ENCODE measurements at places on chromosomes 13 and 19.

GRCh38 chr13:85379433-85379832 is 419.8 kb downstream of the SLITRK6 start:
- no peak for DNase-seq

DNA sequence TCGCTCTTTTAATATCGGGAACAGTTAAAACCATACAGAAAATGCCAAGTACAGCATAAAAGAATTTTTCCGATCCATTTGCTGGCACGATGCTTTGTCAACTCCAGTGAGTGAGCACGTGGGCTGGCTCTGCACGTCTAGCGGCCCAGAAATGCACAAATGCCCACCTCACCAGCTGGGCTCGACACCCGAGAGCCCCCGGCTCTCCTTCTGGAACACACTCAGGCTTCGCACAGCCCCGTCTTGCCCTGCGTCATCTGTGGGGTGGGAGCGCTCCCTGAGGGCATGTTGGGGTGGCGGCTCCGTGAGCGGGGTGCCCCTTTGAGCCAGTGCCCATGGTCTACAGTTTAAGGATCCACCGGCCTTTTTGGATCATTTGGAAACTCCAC is 24.5 kb downstream of the ATP4B start:
- DNase-seq = no peak

DNA sequence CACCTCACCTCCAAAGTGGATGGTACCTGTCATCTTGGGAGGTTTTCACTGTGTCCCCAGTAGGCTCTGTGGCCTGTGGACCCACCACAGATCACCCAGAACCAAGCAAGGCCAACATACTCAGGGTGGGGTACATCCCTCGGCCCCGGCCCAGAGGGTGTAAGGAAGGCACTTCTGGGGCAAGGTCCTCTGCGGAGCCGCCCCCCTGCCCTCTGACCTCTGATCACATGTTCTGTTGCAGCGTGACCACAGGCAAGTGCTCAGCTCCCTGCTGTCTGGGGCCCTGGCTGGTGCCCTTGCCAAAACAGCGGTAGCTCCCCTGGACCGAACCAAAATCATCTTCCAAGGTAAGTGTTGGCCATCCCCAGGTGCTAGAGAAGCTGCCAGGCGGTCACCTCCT is 36.7 kb downstream of the TMEM161A start:
- DNase-seq = no peak

DNA sequence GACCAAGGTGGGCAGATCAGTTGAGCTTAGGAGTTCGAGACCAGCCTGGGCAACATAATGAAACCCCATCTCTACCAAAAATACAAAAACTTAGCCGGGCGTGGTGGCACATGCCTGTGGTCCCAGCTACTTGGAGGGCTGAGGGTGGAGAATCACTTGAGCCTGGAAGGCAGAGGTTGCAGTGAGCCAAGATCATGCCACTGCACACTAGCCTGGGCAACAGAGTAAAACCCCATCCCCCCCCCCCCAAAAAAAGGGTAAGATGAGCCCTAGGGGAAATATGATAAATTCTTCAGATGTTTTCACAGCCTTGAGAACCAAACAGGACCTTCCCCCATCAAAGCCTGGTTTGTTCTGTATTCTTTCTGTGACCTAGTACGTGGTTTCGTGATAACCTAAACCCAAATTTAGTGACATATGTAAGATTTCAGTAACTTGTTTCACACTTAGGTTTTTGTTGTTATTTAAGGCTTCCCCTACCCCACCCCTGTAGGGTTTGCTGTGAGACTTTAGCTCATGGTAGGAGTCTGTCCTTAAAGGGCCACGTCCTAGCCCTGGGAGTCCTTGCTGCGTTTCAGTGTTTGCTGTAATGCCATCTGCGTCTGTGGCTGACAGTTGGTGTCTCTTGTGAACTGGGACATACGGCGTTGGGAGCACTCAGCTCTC is 49.6 kb downstream of the MYO9B start:
- DNase-seq = no peak

- no peak for DNase-seq
These were observed 7.5 kb upstream of the TMEM255B start for GRCh38 chr13:113751491-113751890.

- no peak for DNase-seq
These were observed 44.5 kb downstream of the VWA8 start for GRCh38 chr13:41916173-41916954.

DNA sequence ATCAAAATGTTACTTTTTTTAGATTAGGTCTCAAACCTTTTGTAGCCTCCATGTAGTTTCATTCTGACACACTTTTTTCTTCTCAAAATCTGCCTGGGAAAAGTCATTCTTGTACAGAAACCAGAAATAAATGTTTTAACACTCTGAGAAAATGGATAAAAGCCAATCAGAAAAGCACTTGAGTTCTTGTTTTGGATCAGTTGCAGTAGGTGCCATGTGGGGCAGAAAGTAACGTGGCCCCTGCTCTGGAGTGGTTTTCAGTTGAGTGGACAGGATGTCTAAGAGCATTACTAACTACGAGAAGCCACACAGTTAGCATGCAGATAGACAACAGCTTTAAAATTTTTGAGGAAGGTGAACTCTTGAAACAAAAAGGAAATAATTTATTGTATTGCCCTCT is 19.1 kb downstream of the GPR183 start:
- DNase-seq = no peak

DNA sequence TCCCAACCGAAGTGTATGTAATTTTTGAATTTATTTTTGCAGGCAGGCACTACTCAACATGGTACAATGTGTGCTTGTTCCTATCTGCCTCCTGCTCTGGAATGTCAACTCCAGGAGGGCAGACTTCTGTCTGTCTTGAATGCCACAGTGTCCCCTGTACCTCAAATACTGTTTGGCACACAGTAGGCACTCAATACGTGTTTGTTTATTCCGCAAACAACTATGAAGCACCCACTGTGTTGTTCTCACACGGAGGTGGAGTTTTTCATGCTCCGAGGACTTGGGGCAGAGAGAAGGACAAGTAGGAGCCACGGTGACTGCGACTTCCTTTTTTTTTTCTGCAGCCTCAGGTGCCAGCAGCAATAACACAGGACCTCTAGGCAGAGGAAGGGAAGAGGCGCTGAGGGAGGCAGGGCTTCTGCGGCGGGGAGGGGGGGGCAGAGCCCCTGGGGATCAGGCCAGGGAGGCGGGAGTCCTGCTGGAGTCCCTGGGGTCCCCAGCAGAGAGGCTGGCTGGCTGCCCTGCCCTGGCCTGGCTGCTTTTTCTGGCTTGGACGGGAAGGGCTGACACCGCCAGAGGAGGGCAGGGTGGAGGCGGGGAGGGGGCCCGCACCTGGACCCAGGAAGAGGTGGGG is 29.3 kb upstream of the TNFAIP8L1 start:
- peak; percentile 30 for DNase-seq

DNA sequence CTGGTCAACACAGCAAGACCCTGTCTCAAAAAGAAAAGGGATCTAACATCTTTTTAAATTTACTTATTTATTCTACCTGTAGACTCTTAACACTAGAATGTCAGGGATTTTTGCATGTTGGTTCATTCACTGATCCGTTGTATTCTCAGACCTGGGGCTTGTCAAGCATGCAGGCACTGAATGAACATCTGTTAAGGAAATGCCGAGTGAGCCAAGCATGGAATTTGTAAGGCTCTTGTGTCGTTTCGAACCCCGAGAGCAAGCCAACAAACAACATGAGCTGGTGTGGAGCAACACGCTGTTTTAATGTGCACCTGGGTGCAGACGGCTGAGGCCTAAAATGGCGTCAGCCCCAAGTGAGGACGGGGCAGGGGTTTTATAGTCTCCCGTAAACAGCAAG is 10.0 kb upstream of the OR1M1 start:
- no peak for DNase-seq

DNA sequence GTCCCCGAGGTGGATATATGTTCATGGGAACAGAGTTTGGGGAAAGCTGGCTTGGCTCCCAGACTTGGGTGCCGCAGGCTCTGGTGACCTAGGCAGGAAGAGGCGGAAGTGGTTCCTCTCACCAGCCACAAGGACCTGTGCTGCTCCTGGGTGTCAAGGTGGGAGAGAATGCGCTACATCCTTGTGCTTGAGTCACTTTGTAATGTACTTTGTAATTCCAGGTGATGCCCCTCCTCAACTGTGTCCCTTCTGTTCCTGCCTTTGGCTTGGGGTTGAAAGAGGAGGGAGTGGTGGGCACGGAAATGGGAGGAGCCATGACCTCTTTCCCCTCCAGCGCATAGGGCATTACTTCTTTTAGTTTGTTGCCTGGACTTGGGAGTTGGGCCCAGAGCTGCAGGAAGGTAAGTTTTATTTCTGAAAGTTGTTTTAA is 10.9 kb downstream of the GARRE1 start:
- DNase-seq = no peak

GRCh38 chr13:67515895-67516294 is 285.8 kb upstream of the PCDH9 start:
- DNase-seq = no peak

- DNase-seq = no peak
These were observed 127.0 kb upstream of the IPO5 start for GRCh38 chr13:97826421-97827012.

- DNase-seq = no peak
These were observed 2.4 kb downstream of the FBN3 start for GRCh38 chr19:8146877-8147581.

- no peak for DNase-seq
These were observed 111.2 kb downstream of the KDM4B start for GRCh38 chr19:5080030-5080654.

- no peak for DNase-seq
These were observed 3.5 kb downstream of the LGALS7B start for GRCh38 chr19:38792250-38793111.

DNA sequence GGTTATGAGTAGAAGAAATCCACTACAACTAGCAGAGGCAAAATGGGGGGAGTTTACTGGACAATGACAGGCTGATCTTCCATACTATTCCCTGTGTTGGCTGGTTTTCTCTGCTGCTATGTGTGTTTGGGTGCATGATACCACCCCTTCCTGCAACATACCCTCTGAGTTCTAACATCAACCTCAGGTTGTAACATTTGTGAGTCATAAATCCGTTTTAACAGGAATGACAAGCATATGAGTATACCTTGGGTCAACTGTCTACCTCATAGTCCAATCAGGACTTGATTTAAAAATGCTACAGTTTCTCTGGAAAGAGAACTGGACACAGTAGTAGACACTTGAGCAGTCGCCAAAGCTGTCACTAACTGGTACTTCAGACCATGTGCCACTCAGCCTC is 422.9 kb downstream of the KCTD12 start:
- no peak for DNase-seq

DNA sequence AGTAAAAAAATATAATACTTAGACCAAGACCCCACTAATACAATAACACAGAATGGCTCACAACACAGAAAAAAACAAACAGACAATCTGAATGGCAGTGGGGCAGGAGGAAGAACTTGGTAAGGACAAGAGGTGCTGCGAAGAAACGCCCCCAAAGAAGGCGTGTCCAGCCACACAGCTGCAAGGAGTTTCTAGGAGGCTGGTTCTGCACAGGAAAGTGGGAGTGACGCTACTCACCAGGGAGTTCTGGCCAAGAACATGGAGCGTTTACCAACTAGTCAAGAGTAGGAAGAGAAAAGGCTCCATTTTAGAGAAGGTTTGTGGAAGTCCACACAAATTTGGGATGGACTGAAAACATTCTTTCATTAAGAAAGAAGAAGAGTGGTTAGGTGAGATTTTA is 95.3 kb upstream of the SLC15A1 start:
- DNase-seq = peak; percentile 42

DNA sequence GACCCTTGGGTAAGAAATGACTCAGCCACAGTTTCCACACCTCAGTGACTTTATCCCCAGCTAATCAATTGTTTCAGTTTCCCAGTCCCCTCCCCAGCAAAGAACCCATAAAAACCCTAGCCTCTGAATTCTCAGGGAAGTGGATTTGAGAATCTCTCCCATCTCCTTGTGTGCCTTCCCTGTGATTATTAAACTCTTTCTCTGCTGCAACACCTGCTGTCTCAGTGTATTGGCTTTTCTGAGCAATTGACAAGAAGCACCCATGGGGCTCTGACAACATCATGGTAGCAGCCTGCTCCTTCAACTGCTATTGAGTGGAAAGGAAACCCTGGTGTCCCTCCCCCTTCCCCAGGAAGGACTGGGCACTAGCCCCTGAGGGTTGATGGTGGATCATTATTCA is 73.7 kb downstream of the UQCRFS1 start:
- no peak for DNase-seq

- peak; percentile 93 for DNase-seq
These were observed 463 bp downstream of the CATSPERG start for GRCh38 chr19:38335949-38336637.

GRCh38 chr13:31166591-31166990 is 4.9 kb upstream of the HSPH1 start:
- no peak for DNase-seq

DNA sequence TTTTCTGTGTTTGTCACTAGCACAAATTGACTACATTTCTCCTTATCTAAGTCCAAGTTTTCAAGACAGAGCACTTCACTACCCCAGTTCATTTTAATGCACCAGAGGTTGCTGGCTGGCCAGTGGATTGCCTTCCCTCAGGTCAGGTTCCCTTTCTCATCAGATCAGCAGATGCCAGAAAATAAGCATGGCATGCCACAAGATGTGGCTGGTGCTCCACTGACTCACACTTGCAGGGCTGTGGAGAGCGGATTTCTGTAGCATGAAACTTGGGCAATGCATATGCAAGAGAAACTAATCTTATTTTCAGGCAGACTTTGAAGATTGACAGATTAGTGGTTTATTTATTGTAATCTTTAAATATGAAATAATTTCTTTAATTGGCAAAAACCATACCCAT is 79.5 kb downstream of the RUBCNL start:
- DNase-seq = no peak

- no peak for DNase-seq
These were observed 91.1 kb downstream of the FNDC3A start for GRCh38 chr13:49066856-49067255.

GRCh38 chr13:75197803-75198202 is 284.2 kb downstream of the TBC1D4 start:
- DNase-seq = no peak

GRCh38 chr19:4539693-4540581 is at the start of gene LRG1:
Gene LRG1 (minus strand): TSS chr19:4540036. CDS start chr19:4540013, 23 bp downstream.
- no peak for DNase-seq

GRCh38 chr19:19262190-19263057 is 10.7 kb downstream of the TM6SF2 start:
- DNase-seq = peak; percentile 37

Data from nephron progenitor cell (in vitro differentiated cells).